ENCODE measurements at places on chromosomes 3 and 15.
A peak's percentile ranks its signal among the peaks of the same experiment; 100 is the strongest.

DNA sequence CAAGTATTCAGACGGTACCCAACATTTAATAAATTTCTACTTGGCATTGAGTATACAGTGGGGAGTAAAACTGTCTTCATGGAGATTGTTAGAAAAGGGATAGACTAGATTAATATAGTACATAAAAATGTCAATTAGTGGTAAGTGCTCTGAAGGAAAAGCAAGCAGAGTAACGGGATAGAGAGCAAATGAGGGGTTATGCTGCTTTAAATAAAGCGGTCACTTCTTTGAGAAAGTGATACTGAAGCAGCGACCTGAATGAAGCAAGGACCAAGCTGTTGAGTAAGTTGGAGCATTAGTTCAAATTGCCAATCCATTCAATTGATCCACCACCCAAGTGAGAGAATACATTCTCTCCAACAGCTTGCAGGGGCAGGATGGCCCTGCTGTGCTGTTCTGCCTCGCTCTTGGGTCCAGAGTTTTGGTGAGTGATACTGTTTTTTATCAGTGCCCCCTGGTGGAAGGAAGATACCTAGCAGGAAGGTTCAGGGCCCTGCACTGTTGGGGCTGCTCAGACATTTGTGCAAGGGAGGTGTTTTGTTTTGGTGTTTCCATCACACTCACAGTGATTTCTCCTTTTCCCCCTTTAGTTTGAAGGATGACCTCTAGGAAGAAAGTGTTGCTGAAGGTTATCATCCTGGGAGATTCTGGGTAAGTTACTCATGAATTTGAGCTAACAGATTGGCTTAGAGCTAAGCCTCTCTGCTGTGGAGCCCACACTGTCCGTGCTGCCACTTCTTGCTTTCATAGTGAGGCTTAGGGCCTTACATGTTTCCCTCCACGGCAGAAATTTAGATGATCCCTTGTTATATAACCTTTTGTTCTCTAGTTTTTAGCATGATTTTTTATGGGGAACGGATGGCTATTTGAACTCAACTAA, 69.0 kb downstream of the RAB7A start:
- peak; percentile 62 for DNase-seq

- DNase-seq, result no peak
Observed at GRCh38 chr3:193673845-193674244, 80.8 kb downstream of the OPA1 start.

DNA sequence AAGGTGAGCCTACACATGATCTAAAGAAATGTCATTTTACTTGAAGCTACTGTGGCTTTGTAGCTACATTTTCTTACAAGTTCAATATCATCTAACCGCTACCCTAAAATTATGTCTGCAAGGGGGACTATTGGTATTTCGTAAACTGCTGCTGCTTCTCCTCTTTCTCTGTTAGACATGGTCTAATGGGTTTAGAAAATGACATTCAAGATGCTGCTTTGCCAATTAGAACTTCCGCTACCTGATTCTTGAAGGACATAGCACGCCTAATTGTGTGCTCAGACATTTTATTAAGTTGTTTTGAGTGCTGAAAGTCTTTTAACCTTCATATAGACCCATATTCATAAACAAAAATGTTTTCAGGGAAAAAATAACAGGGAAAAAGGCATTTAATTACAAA, 283.7 kb upstream of the ICE2 start:
- DNase-seq, result no peak

GRCh38 chr3:70247955-70248354, 64.5 kb downstream of the MDFIC2 start:
- no peak for DNase-seq
